ENCODE measurements at places on chromosomes 12 and 14.

- DNase-seq, result no peak
Observed at GRCh38 chr14:24072436-24072835, 1.1 kb downstream of the CPNE6 start.

- DNase-seq, result peak; percentile 57
Observed at GRCh38 chr12:3962631-3963483, 89.7 kb upstream of the PARP11 start.

DNA sequence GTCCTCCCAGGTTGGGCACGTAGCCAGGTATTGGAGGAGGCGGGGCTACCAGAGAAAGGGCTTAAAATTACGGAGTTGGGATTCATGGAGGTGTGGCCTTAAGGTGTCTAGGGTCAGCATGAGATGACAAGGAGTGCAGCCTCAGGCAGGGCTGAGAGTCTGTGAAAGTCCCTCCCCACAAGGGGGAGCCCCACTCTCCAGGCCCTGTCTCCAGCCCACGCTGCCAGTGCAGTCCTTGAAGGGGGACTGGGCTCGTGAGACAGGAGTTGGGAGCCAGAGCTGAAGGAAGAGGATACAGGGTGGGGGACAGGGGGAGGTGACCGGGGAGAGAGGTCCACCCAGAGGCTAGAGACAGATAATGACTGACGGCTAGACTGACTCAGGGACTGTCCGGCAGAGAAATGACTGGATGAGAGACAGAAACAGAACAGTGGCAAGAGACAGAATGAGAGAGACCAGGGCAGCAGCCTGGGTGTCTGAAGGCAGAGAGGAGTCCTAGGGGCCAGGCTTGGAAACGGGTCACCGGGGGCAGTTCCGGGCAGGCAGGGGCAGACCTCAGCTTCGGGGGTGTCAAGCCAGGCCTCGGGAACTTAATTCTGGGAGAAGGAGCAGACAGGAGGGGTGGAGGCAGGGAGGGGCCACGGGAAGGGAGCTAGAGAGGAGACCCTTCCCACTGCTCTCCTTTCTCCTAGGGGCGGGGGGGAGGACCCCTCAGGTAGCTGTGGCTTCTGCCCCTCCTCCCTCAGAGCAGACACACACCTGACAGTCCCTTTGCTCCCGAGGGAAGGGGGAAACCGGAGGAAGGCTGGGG lies 970 bp downstream of the CDH24 start:
- DNase-seq, result no peak

GRCh38 chr12:96241846-96242256 lies 47.7 kb downstream of the ELK3 start:
- no peak for DNase-seq

GRCh38 chr12:66799551-66799950 lies 120.7 kb upstream of the GRIP1 start:
- no peak for DNase-seq

GRCh38 chr12:749751-750270 lies 2.6 kb upstream of the WNK1 start:
- DNase-seq, result no peak

GRCh38 chr12:58361056-58361455 lies 419.7 kb downstream of the ATP23 start:
- DNase-seq, result no peak

DNA sequence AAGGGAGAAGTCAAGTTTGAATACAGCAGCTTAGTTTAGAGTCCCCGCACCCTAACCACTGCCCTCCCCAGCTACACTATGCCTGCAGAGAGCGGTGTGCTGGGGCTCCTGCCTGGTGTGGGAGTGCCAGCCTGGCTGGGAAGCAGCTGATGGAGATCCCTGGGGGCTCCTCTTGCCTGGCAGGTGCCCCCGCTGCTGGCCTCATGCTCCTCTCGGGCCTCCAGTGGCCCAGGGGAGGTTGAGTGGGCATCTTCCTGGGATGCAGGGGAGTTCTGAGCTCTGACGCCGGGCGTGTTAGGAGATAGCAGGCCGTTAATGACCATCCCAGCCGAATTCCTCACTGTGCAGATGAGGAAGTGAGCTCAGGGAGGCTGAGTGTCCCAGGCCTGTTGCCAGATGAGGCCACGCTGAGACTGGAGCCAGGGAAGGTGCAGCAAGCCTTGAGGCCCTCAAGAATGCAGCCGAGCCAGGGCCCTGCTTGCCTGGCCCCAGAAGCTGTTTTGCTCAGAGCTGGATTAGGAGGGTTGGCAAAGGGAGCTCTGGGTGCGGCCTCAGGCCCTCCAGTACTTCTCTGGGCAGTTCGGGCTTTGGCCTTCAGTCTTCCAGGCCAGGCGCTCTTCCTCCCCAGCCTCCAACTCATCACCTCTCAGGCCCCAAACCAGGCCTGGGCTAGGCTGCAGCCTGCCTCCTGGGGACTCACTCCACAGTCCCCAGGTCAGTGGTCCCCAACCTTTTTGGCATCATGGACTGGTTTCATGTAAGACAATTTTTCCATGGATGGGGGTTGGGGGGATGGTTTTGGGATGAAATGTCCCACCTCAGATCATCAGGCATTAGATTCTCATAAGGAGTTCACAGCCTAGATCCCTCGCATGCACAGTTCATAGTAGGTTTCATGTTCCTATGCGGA lies 6.6 kb upstream of the CYP46A1 start:
- no peak for DNase-seq

DNA sequence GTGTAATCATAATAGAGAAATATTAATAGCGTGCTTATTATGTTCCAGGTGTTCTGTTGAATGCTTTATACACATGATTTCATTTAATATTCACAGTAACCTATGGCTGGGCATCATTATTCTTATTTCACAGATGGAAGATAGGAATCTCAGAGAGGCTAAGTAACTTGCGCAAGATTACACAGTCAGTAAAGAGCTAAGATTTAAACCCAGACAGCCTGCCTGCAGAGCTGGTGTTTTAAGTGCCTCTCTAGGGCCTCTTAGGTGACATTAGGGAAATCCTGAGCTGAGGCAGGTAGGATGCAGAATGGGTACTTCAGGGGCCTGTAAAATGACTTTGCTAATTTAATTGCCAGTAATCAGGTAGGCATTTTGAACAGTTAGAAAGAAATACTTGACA lies 18.5 kb upstream of the BHLHE41 start:
- no peak for DNase-seq

GRCh38 chr12:107990325-107990724 lies 138.8 kb upstream of the WSCD2 start:
- DNase-seq, result no peak

DNA sequence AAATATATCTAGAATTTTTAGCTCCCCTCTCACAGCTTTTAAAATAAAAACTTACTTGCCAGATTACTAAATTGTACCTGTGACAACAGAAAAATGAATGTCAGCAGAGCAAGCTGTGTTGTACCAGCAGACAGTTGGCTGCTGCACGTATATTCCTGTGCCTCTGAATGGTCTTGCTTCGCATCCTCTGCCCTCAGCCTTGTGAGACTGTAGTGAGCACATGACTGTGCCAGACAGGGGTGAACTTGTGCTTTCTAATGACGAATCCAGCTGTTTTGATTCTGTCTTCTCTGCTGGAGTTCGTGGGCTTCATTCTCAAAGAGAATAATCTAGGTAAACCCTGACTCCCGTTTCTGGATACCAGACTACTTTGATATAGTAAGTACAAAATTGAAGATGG lies 58.3 kb upstream of the FRMD6 start:
- DNase-seq, result no peak

DNA sequence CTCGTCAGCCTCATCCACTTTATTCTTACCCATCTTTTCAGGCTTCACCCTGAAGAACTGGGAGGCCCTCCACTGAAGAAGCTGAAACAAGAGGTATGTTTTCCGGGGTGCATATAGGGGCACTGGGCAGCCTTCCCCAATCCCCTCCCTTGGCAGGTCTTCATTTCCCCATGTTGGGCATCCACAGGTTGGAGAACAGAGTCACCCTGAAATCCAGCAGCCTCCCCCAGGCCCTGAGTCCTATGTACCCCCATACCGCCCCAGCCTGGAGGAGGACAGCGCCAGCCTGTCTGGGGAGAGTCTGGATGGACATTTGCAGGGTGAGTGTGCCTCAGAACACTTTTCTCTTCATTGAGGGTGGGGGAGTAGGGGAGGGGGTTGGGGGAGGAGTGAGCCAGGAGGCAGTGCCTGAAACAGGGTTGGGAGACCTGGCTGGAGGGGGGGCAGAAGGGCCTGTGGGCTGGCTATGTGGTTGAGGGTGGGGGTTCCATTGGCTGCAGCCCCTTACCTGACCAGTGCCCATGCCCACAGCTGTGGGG lies 4.0 kb downstream of the NAB2 start:
- DNase-seq, result no peak

DNA sequence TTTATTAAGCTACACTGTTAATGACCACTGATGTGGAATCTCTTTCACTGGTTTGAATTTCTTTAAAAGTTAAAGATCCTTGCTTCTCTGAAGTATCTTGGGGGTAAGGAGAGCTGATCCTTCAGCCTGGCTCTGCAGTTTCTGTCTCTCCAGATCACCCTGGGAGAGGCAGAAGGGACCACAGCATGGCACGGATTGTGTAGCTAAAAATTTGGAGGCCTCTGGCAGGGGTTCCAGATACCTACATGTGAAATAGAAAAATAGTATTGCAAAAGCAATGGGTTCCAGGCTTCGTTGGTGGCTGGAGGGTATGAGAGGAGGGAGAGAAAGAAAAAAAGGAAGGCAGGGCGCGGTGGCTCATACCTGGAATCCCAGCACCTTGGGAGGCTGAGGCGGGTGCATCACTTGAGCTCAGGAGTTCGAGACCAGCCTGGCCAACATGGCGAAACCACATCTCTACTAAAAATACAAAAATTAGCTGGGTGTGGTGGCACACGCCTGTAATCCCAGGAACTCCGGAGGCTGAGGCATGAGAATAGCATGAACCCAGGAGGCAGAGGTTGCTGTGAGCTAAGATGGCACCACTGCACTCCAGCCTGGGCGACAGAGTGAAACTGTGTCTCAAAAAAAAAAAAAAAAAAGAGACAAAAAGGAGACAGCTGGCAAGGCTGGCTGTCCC lies 3.4 kb downstream of the CHST11 start:
- no peak for DNase-seq

DNA sequence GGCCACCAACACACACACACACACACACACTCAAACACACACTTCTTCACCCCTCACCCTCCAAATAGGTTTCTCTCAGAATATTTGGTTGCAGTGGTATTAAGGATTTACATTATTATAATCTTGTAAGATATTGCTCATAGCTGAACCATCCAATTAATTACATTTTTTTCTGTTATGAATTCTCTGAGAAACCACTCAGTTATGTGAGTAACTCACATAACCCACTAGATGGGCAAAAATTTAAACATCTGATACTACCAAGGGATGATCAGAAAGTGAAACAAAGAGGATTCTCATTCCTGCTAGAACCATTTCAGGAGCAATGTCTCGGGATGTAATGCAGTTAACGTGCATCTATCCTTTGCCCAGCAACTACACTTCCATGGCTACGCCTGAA lies 31.6 kb downstream of the TMTC1 start:
- DNase-seq, result no peak

GRCh38 chr12:69570545-69571399 lies 14.5 kb upstream of the CCT2 start:
- DNase-seq, result peak; percentile 22

GRCh38 chr12:118813778-118814357 lies 167.5 kb upstream of the SRRM4 start:
- DNase-seq, result no peak

DNA sequence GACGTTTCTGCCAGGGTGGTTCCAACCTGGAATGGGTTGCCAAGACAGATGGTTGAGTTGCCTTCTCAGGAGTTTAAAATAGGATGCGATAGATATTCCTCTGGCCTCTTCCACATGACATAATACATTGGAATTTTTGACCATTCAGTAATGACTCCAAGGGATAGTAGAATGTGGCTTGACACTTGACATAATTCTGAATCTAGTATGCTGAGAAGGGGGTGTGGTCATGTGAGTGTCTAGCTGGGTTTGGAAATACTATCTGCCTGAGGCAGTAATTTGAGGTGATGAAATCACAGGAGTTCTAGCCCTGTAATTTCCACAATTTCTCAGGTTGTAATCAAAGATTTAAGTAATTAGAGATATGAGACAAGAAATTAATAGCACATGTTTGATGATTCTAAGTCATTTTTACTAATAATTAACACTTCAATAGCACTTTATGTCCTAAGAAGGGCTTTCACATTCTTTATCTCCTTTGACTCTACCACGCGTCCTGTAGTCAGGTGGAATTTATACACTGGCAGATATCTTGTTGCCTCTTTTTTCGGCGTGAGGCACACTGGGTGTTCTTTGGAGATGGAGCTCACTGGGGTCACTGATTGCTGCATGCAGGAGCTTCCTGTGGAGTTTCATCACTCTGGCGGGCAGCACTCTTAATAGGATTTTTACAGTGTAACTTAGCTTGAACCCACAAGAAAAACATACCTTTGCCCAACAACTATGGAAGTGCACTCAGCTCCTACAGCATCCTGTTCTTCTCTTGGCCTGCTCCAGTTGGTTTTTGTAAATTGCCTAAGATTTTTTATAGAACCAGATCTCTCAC lies 3.2 kb upstream of the AMIGO2 start:
- no peak for DNase-seq

- no peak for DNase-seq
Observed at GRCh38 chr14:73489481-73490175, 1.1 kb upstream of the RIOX1 start.

DNA sequence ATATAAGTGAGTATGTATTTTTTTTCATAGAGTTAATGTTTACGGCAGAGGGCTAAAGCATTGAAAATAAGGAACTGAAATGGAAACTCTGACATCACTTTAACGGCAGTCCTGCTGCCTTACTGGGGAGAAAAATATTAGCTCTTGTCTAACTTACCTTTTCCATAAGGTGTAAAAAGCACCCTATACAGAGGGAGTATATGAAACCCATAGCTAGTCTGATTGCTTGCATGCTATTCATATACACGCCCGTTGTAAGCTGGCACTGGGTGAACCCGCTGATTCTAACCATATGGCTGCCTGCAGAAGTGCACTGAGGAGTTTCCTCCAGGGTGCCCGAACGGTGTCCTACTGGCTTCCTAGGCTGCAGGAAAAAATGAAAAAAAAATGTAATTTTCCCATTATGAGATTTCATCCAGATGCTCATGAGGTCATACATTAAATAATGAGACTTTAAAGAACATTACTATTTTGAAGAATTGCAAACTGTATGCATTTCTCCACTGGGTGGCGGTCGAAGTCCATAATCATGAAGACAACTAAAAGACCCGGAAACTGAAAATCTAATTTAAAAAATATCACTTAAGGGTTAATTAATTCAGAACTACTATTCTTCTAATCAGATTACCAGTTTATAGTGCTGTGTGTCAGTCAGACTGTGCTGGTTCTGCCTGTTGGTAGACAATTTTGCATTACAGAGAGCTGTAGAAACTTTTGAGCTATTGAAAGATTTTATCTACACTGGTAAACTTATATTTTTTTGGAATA lies 144.7 kb downstream of the ALX1 start:
- DNase-seq, result peak; percentile 18
